ENCODE measurements at places on chromosomes 1 and 21. TPM values are rescaled to one million over a fixed set of nuclear protein-coding genes. Genes with fewer than 3 reads are reported as not detected.

Gene CACNA1S
- not detected for total RNA-seq

Gene AIM2
- not detected for total RNA-seq

Gene NES
- 28.2 TPM for total RNA-seq

Gene RGS1
- not detected for total RNA-seq

Gene SPTA1
- total RNA-seq: not detected

Gene FCRLB
- 0.49 TPM for total RNA-seq

Gene ZNF683
- total RNA-seq: not detected

Measured in hair follicle dermal papilla cell (primary cell).